Lower lobe of right lung (tissue), 2 donors: ENCODE measurements at places on chromosomes 16 and 17.

DNA sequence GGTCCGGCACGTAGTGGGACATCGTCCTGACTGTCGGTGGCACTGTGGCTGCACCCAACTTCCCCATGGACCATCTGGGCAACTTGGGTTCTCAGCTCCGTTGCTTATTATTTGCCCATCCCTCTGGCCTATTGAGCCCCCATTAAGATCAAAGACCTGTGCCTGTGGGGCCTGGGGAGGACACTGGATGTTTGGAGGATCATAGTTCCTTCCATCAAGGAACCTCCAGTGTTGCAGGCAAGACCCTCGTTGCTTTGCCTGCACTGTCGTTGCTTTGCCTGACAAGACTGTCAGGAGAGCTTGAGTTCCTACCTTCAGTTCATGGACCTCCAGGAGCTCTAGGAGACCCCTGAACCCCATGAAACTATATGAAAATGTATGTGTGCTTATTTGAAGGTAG is 127.2 kb downstream of the CCDC144A start:
- no peaks in the 10 kb centered on the region for H3K36me3 ChIP-seq
- H3K4me3 ChIP-seq: no peak overlapping the region
- H3K27me3 ChIP-seq: peaks cover 8% of the 10 kb centered on the region
- peaks cover 7% of the 10 kb centered on the region for H3K4me1 ChIP-seq
- no peak overlapping the region for H3K27ac ChIP-seq
- no peak for DNase-seq

- no peaks in the 10 kb centered on the region for H3K27me3 ChIP-seq
- no peaks in the 10 kb centered on the region for H3K36me3 ChIP-seq
- H3K27ac ChIP-seq: no peak overlapping the region
- no peaks in the 10 kb centered on the region for H3K4me1 ChIP-seq
- no peak overlapping the region for H3K4me3 ChIP-seq
These were observed 13.8 kb upstream of the CDR2 start for GRCh38 chr16:22388101-22388644.

DNA sequence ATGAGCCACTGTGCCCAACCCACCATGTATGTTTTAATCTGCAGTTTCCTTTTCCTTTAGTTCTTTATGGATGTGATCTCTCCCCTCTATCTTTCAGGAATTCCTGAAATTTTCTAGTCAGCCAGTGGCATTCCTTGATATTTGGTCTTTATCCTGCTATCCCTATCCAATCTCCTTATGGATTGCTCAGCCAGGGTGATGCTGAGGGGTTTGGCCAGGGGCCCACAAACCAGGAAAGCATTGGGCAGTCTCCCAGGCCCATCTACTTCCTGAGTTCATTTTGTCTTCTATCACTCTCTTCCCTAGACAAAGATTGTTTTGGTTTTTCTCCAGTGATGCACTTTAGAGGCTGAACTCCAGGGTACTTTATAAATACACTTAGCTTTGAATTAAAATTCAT is 115.9 kb downstream of the KATNIP start:
- H3K27me3 ChIP-seq: no peaks in the 10 kb centered on the region
- H3K27ac ChIP-seq: no peak overlapping the region
- no peaks in the 10 kb centered on the region for H3K4me1 ChIP-seq
- H3K36me3 ChIP-seq: peaks cover 4% of the 10 kb centered on the region
- no peak for DNase-seq

- no peak overlapping the region for H3K27ac ChIP-seq
- no peak for DNase-seq
- no peaks in the 10 kb centered on the region for H3K4me1 ChIP-seq
- H3K4me3 ChIP-seq: no peak overlapping the region
These were observed 120.6 kb downstream of the COPRS start for GRCh38 chr17:31738488-31738887.

GRCh38 chr17:41885733-41886132 is 20.5 kb upstream of the KLHL11 start:
- no peak overlapping the region for H3K4me3 ChIP-seq
- DNase-seq: no peak
- H3K36me3 ChIP-seq: peaks cover 98% of the 10 kb centered on the region
- no peak overlapping the region for H3K27ac ChIP-seq
- H3K4me1 ChIP-seq: no peaks in the 10 kb centered on the region
